NCI-H2081 (cell line): ENCODE measurements at places on chromosomes 5 and 9.

DNA sequence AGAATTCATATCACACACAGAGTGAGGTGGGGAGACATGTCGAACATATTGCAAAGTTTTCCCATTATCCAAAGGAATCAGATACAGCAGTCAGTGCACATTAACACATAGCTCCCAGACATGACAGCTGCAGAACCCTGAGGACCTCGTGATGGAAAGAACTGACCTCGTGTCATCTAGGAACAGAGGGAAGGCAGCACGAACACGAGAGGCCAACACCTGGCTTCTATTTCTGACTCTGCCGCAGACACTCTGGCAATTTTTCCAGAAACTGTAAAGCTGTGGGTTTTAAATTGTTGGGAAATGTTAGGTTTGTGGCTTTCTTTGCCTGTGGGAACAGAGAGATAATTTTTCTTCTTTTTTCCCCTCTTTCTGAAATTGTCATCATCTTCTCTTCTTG, 315.0 kb upstream of the PIK3R1 start:
- no peak for DNase-seq

- peak; percentile 70 for DNase-seq
These were observed 125.2 kb upstream of the CDH18 start for GRCh38 chr5:20113031-20113715.

GRCh38 chr9:109168170-109168569, 1.1 kb upstream of the FRRS1L start:
- no peak for DNase-seq

GRCh38 chr5:74016373-74016772, 390.4 kb downstream of the ARHGEF28 start:
- peak; percentile 1 for DNase-seq

DNA sequence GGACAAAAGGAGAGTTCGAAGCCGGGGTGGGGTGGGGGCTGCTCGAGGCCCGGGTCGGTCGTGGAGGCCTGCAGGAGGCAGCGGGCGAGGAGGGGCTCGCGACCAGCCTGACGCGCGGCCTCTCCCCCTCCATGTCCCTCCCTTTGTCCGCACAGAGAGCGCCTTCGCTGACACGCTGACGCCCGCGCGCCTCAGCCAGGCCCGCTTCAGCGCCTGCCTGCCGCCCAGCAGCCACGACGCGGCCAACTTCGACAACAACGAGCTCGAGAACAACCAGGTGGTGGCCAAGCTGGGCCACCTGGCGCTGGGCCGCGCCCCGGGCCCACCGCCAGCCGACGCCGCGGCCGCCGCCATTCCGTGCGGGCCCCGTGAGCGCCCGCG, 42.2 kb downstream of the NEURL1B start:
- DNase-seq, result no peak

DNA sequence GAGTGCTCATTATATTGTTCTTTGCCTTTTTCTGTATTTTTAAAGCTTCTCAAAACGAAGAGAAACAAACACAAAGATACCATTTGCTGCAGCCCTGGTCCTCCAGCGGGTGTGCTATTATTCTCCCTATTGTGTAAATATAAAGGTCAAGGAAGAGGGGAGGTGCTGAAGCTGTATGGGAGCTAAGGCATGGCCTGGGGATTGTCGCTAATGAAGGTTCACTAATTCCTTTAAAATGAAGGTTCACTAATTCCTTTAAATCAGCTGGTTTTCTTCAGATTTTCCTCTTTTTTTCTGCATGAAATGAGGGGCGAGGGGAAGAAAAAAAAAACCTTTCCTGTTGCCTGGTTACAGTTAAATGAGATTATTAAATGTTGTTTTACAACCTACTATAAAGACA, 74.5 kb upstream of the MAP1B start:
- peak; percentile 7 for DNase-seq

- no peak for DNase-seq
These were observed 182.4 kb upstream of the ATP10B start for GRCh38 chr5:161034451-161034850.

GRCh38 chr5:177312649-177313181, 1.0 kb upstream of the MXD3 start:
- no peak for DNase-seq

GRCh38 chr9:87655731-87656130, 70.2 kb upstream of the CTSL start:
- no peak for DNase-seq

DNA sequence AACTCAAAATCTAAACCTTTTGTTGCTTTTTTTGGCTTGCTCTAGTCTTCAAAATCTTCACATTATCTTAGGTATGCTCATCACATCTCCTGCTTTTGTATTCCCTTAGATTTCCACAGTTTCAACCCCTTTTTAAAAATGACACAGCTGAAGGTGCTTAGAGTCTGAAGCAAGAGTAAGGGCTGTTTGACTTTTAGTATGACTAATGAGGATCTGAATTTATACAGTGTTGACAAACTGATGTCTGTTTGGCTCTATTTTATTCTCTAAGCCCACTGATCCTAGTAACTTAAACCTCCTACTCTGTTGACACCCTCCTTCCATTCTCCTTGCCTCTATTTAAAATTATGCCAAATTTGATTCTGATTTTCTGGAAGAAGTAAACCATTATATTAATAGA, 200.1 kb downstream of the MCTP1 start:
- DNase-seq, result no peak

DNA sequence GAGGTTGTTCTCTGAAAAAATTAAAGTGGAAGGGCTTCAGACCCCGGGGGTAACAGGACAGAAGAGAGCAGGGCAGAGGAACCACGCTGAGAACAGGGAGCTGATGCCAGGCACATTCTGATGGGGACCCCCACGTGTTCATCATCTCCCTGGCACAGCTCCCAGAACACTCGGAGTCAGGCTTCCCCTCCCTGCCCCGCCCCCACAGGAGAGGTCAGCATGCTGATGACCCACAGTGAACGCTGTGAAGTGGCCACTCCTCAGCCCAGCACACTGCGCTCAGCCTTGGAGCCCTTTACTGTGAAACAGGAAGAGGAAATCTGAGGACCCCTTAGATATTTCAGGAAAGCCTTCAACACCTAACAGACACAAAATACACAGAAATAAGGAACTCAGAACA, 16.4 kb downstream of the RETREG1 start:
- DNase-seq, result peak; percentile 25

DNA sequence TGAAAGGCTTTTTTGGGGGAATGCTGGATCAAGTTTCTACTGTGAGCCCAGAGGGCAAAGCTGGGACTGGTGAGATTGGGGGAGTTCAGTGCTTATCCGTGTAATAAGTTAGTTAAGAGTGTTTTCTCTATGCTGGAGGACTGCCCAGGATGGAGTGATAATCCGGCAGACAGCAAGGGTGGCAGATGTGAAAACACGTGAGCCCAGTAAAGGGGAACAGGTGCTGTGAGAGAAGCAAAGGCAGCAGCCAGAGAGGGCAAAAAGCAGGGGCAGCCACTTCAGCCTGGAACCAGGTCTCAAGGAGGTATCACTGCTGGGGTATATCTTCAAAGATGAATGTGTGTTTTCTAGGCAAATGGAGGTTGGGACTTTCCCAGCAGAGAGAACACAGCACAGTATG, 53.9 kb downstream of the GALNT10 start:
- DNase-seq, result no peak

DNA sequence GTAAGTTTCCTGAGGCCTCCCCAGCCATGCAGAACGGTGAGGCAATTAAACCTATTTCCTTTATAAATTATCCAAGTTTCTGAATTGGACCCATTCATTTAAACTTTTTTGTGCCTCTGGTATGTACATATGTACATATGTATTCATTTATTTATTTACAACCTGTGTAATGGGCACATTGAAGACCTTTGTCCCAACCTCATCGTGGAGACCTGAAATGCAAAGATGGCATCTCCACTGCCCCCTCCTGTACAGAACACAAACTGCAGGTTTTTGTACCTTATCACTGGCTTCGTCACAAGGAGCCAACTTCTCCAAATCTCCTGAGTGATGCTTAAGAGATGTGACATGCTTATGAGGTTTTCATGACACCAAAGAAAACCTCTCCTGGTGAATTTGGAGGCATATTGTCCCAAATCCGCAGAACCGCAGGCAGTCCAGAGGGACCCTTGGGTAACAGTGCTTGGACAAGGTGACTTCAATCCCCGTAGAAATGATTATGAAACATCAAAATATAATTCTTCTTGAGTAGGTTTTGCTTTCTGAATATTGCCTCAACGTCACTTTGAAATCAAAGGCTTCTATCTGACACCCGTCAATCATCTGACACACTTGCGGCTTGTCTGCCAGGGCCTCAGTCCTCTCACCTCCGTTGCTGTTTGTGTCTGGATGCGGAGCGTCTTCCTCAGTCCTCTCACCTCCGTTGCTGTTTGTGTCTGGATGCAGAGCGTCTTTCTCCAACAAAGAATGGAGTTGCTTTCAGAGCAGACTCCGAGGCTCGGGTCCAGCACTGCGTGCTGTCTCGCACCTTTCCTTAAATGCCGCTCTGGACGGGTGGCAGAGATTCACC, 135.0 kb upstream of the IRX4 start:
- DNase-seq, result peak; percentile 12

DNA sequence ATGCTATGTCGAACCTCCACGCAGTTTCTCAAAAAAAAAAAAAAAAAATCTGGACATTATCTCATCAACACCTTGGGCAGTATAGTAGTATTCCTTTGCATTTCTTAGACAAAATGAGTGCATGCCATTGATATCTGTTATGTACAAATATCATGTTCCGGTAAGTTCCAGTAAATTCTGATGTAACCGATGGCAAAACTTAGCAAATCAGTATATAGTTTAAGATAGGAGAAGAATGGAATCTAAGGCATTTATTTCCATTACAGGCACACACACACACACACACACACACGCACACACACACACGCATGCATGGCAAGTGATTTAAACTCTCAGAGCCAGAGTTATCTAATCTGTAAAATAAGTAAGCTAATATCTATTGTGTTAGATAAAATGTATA, 356.5 kb upstream of the TUSC1 start:
- DNase-seq, result no peak

DNA sequence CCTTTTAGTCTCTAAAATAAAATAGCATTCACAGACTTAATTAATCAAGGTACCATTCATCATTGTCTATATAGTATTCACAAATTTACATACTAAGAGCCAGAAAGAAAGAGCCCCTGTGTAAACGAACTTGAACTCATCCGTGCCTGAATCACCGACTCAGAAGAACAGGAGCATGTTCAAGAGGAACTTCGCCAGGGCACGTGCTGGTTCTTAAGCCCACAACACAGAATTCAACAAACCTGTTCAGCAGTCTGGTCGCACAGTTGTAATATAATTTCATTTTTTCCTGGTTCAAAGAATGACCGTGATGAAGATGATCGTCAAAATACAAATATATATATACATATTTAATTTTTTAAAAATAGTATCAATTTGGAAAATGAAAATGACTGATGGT, 141.9 kb downstream of the CETN3 start:
- DNase-seq, result no peak

DNA sequence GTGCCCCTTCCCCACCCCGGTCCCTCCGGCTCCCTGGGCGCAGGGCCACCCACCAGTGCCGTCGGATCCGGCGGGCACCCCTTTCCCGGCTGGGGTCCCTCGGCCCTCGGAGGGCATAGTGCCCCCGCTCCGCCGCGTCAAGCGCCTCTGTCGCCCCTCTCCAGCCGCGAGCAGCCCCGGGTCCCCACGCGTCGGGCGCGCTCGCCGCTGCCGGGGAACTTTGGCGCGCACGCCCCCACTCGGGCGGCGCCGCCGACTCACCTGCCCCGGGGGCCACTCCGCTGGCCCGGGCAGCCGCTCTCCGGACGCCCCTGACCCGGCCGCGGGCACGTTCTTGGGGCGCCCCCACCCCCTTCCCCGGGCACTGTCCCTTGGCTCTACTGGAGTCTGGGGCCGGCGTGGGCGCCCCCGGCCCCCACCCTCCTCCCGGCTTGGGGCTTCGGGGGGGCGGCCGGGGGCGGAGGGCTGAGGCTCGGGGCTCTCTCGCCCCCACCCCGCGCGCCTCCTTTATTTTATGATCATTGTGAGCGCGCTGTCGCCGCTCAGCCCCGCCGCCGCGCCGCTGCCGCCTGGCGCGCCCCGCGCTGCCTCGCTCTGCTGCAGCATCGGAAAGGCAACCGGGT, 1.1 kb upstream of the FAM78A start:
- no peak for DNase-seq

- DNase-seq, result no peak
These were observed 205.5 kb downstream of the TMC1 start for GRCh38 chr9:72726947-72727346.

GRCh38 chr5:168120401-168121137, 170.9 kb upstream of the WWC1 start:
- no peak for DNase-seq
